NCI-H2081 treated with DMSO at 0.1 percent for 48 hours (cell line): ENCODE measurements at places on chromosomes 3 and 15.

GRCh38 chr15:39327005-39327730 is 253.7 kb upstream of the THBS1 start:
- DNase-seq = no peak

DNA sequence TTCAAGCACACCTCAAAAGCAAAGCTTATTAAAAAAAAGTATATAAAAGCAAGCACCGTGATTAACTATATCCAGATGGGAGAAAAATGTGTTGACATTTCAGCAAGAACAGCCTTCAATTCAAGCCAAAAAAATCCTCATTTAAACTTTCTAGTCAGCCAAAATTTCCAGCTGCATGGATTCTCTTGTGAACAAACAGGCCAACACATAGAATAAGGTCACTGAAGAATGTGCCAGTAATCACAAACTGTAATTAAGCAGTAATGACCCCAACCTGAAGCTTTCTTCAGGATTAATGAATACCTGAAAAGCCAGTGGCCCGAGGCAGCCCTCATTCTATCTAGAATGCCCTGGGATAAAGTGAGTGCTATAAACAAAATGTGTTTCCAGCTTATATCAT is 130.7 kb upstream of the KCNMB2 start:
- DNase-seq = no peak

DNA sequence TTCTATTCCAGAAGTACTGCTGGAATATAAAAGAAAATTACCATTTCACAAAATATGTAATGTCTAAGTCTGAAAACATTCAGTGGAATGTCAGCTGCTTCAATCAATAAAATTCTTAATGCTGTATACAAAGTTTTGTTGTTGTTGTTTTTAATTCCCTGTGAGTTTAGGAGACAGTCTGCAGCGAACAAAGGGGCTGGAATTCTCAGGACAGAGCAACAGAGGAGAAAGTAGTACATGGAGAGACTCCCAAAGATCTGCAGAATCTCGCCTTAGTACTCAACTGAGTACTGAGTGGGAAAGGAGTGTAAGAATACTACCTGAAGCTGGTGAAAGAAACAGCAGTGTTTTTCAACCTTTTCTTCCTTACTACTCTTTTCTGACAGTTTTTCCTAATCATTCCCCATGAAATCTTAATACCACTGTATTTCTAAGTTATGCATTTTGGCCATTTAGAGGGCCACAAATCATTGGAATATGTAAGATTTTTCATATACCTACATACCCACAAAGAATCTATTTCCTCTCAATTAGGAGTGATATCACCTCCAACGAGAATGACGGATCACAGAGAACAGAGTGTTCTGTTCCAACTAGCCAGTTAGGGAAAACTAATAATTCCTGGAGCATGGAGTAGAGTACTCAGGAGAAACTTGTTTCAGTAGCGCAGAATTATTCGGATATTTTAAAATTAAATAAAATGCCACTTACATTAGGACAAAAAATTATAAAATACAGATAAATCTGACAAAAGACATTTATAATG is 16.0 kb downstream of the ANKRD28 start:
- no peak for DNase-seq

DNA sequence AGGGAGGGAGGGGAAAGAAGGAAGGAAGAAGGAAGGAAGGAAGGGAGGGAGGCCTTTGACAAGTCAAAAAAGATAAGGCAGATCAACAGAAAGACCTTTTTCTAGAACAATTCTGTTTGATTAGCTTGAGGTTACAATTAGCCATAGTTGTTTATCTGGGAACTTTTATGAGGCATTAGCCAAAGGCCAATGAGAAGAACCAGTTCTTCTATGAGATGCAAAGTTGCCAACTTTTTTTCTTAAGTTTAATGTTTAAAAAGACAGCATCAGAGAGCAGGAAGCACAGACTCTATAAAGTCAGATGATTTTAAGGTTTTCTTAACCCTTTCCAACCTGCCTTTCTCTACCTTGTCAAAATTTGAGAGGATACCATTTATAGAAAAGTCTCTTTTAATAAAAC is 301.3 kb upstream of the NR2F2 start:
- DNase-seq = no peak
